Stimulated activated CD8-positive, alpha-beta memory T cell treated with anti-CD3 and anti-CD28 coated beads, Interleukin-12 subunit alpha, Interleukin-12 subunit beta, amount 100 ng/mL, for 1 hour (primary cell): ENCODE measurements at places on chromosomes 7 and 10.

DNA sequence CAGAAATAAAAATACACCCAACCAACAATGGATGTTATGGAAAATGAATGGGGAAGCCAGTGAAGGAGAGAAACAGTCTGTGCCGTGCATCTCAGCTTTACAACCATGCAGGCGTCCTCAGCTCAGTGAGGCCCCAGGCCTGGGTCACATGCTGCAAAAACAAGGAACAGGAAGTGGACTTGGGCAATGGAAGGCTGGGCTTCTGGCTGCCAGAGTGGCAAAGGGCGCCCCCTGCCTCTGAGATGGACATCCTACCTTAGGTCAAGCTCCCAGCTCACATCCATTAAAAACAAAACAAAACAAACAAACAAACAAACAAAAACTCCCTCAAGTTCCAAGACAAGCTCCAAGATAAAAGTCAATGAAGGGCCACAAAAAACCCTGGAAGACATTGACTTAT is 54.7 kb upstream of the AFAP1L2 start:
- DNase-seq: no peak

DNA sequence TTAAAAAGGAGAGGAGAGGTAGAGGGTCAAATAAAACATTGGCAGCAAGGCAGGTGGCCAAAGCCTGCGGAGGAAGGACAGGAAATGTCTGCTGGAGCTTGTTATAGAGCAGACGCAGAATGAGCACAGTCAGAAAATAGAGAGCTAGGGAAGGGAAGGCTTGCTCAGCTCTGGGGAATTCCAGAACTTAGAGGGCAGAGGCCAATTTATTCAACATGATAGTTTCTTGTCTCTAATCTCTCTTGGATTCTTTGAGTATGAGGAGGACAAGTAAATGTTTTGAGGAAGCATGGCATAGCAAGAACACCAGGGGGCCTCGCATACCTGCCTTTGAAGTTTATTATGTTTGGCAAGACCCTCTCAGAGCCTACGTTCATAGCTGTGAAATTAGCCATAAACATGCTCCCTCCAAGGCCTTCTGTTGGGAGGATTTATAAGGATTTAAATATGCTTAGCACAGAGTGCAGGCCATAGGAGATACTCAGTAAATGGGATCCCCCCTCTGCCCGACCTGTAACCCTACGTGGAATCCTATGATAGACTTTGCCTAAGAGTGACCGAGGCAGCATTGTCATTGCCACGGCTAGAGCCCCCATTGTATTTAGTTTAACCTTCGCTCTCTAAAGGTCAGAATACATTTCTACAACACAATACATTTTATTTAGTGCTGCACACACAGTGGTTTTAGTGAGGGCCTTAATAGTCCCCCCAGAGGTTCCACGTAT is 293.9 kb downstream of the CCDC3 start:
- DNase-seq: no peak

DNA sequence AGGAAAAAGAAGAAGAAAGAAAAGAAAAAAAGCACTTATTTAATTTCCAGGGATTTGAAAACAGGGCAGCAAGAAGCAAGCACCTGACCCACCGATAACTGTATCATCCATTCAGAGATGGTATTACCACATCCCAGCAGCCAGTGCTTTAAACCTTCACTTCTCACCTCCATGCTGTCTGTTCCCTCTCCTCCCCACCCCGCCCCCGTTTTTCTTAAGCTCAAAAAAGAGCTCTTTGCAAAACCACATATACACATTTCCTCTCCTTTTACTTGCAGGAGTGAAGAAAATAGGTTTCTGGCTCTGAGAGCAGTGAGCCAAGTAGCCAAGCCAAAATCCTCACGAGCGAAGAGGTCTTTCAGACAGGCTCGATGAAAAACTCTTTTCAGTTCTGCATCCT is 2.2 kb downstream of the STOX1 start:
- DNase-seq: no peak

- DNase-seq: no peak
Observed at GRCh38 chr7:80665526-80665925, 27.1 kb downstream of the CD36 start.
